Activated naive CD4-positive, alpha-beta T cell (primary cell): ENCODE measurements at places on chromosomes 16 and 17.

DNA sequence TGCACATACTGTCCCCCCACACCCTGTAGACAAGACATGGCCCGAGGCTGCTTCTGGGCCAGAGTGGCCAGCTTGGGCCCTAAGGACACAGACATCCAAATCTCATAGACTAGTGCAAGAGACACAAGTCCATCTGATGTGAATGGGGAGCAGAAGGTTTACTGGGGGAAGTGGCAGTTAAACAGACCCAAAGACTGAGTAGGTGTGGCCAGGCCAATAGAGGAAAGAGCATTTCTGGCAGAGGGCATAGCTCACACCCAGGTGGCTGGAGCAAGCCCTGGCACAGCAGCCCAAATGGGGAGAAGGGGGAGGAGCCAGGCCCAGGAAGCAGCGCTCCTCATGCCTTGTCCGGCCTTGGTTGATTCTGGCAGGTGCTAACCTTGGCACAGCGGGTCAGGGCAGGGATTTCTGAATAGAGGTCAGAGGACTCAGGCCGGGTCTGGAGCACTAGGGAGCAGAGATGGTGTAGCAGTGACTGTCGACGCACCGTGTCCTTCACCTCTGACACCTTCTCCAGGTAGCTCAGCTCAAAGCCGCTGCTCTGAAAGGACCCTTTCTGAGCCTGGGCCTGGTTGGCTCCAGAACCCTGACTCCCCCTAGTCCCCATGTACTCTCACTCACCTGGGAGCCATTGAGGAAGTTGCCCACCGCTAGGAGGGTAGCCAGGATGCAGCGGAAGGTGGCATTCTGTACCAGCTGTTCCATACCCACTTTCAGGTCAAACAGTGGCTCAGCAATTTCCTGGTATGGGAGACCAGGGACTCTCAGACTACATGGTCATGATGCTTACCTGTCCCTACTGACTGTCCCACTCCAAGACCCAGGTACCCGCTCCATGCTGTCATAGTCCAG lies 4.1 kb downstream of the TMEM208 start:
- no peak for DNase-seq

- DNase-seq = no peak
Observed at GRCh38 chr16:51097729-51098128, 53.3 kb downstream of the SALL1 start.

DNA sequence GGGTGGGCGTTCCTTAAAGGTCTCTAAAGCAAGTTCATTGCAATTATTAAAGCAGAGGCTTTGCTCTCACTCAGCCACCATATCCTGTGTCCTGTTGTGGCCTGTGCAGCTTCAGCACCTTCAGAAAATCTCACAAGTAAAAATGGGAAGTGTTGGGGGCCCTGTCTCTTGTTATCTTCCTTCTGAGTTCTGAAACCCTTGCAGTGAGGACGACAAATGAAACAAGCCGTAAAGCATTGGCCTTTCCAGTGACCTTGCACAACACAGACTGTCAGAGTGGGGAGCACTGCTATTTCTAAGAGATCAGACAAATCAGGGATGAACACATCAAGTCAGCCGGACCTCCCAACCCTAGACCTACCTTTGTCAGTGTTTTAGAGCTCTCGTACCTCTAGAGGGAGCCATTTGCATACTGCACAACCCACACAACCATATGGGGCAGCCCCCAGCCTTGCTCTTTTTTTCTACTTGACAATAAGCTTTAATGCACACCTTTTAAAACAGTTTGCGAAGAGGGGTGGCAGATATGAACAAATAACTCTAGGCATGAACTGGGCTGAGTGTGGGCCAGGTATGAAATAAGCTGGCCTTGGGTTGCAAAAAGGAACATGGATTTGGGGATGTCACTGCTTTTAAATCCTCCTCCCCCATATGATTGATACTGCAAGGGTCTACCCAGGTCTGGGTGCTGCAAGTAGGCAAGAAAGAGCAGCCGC lies 89.8 kb downstream of the KATNIP start:
- no peak for DNase-seq

- no peak for DNase-seq
Observed at GRCh38 chr17:10754109-10754508, 24.3 kb upstream of the TMEM220 start.

GRCh38 chr16:13939821-13940220 lies 19.9 kb downstream of the ERCC4 start:
- no peak for DNase-seq

GRCh38 chr17:28370035-28370743 lies at the start of gene VTN:
TSS of gene VTN (minus strand) at chr17:28370307. CDS start at chr17:28370203, 104 bp downstream.
- no peak for DNase-seq

DNA sequence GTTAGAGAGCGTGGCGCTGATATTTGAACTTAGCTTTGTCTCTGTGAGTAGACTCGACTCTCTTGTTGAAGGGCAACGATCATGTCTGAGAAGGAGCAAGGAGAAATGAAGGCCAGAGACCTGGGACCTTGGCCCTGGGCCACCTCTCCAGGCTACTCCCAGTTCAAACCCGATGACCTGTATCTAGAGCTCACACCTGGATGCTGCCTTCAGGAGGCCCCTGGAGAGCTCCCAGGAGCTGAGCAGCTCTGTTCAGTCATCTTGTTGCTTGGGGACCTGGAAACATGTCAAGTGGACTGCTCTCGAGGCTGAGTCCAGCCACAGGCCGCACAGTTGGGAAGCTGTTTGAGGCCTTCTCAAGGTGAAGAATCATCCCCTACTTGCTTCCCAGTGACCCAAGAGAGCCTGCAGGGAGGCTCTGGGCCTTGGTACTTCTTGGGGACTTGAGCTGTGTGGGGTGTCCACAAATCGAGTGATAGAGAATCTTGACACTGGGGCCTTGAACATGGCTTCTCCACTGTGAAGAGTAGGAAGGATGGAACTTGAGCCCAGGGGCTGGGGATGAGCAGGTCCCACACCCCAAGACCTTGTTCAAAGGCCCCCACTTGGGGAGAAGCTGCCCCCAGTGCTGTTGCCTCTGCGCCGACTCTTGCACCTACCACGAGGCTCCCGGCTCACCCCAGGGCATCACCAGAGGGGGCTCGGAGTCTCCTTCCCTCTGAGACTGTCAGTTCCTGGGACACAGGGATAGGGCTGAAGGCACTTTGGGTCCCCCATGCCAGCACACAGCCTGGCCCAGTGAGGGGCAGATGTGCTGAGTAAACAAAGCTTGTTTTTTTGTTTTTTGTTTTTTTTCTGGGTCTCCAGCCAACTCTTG lies 112.1 kb downstream of the IRX5 start:
- DNase-seq = no peak

DNA sequence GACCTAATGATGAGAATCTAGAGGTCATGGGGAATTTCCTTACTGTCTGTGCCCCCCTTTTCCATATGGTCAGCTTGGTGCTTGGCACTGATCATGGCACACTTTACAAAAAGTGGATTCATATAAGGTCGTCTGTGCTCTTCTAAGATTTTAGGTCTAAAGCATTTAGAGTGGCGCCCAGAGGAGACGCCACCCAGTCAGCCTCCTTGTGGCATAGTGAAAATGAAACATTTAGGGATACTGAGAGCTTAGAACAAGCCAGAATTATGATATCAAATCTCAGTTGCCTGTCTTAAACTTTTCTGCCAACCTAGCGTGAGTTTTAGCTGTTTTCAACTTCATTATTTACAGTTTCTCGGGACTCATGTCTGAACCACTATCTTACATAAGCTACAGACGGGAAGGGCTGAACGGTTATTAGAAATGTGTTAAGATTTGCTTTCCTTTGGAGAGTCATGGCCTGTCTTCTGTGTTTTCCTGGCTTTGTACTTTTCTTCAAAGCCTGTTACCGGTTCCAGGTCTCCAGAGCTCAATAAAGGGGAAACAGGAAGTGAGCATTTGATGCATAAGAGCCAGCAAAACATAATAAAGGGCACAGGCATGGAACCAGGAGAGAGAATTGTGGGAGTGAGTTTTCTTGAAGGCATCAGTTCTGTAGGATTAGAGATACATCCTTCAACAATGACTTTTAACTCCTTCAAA lies 13.7 kb downstream of the ZNRF1 start:
- no peak for DNase-seq

DNA sequence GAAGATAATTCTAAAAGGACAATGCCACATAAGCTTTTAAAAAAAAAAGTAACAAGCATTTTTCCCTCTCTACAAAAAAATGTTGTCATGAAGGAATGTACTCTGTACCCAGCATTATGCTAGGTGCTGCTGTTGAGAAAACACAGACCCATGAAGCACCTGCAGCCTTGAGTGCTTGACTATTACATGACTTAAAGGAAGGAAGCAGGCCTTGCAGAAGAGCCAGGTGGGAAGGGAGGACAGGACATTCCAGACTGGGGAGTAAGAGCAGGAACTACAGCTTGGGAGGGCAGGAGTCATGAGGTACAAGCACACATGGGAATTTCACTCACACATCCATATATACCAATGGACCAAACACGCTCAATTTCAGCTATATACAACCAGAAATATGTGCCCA lies 3.8 kb downstream of the MYO1D start:
- no peak for DNase-seq

GRCh38 chr17:57778306-57778705 lies 33.2 kb upstream of the CCDC182 start:
- no peak for DNase-seq

DNA sequence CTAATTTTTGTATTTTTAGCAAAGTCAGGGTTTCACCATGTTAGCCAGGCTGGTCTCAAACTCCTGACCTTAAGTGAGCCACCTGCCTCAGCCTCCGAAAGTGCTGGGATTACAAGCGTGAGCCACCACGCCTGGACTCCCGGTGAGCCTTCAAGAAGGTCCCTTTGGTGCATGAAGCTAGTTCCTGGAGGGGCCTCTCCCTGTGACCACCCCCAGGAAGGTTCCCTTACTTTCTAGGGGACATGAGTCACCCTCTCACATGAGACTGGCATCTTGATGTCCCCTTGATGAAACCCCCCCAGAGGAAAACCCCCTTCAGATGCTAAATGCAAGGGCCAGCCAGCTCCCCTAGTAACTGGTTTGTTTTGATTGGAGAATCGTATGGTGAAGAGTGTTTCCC lies 12.8 kb downstream of the CARHSP1 start:
- DNase-seq = no peak

- DNase-seq = no peak
Observed at GRCh38 chr16:57279780-57280638, 4.5 kb downstream of the PLLP start.

DNA sequence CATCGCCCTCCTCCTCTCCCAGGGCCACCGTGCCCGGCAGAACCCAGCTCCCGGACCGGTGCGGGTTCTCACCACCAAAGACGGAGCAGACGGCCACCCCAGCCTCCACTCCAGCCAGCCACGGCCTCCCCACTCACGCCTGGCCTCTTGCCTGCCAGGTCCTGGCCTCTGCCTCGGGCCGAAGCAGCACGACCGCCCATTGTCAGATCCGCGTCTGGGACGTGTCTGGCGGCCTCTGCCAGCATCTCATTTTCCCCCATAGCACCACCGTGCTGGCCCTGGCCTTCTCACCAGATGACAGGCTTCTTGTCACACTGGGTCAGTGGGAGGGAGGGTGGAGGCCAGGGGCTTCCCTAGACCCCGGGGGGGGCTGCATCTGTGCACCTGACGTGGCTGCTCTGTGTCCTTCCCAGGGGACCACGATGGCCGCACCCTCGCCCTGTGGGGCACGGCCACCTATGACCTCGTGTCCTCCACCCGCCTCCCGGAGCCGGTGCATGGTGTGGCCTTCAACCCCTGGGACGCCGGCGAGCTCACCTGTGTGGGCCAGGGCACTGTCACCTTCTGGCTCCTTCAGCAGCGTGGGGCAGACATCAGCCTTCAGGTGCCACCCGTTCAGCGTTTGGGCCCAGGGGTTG lies 6.6 kb upstream of the RHOT2 start:
- no peak for DNase-seq

DNA sequence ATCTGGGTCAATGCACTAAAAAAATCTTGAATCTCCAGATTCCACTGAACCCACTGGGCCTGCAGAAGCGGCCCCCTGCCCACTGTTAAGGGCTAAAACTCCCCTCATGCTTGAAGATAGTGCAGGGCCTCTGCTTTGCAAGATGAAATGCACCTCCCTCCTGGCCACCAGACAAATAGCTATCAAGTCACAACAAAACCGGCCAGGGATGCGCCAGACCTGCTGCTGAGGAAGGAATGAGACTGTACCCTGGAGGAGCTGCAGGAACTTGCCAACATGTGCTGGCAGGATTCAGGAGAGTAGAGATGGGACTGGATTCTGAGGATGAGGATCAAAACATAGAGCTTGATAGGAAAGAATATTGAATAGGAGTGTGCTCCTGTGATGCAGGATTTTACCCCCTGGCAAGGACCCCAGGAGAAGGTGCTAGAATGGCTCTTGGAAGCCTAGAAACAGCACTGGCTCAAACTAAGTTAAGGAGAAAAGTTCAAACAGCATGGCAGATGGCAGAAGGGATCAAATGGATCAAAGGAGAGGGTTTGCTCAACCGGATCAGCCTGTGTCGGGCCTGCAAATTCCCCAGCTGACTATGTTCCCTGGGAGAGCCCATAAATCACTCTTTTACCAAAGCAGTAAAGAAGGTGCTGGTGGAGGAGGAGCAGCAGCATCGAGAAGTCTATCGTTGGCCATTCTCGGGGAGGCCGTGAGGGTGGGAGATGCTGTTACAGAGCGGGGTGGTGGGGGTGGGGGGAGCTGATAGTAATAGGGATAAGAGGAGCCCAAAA lies 27.2 kb upstream of the XYLT2 start:
- no peak for DNase-seq

DNA sequence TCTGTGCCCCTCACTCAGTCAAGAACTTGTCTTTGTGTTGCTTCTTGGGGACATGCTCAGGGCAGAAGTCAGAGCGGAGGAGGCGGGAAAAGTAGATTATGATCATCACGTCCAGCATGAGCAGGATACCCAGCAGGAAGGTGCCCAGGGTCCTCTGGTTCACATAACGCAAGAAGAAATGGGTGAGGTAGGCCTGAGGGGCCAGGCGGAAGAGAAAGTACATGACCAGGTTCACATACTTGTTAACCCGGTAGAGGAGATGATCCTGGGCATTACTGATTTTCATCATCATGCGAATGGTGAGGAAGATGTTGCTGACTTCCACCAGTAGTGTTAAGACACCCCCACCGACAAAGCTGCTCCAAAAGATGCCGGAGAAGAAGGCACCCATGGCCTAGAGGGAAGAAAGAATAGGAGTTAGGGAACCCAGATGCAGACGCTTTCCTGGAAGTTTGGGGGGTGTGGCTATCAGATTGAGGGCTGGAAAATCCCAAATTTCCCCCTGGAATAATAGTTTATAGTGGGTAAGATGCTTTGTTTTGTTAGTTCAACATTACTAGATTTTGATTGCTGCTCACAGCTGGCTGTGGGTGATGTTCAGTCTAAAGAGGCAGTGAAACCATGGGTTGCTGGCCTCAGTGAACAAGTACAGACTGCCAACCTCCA lies 1.4 kb downstream of the TLCD1 start:
- no peak for DNase-seq

DNA sequence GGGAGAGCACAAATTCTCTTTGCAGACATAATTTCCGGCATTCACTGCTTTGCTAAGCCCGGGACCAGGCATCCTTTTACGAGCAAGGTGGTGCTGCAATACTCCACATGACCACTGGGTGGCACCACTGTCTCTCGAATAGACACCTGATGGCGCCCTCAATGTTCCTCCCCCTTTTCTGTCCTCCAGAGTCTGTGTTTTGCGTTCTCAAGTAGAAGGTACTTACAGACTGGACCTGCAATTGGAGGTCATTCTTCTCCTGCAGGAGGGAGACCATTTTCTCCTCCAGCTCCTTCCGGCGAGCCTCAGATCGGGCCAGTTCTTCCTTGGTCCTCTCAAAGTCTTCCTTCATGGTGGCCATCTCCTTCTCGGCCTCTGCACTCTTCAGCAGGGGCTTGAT lies 45.2 kb downstream of the MYH13 start:
- DNase-seq = peak; percentile 58
